AG04449 (cell line): ENCODE measurements at places on chromosomes 1 and 21.

GRCh38 chr1:235865565-235866204 is 1.0 kb downstream of the LYST start:
- no peak for DNase-seq

GRCh38 chr1:110190282-110190929 is 19.7 kb upstream of the KCNC4 start:
- DNase-seq: no peak

DNA sequence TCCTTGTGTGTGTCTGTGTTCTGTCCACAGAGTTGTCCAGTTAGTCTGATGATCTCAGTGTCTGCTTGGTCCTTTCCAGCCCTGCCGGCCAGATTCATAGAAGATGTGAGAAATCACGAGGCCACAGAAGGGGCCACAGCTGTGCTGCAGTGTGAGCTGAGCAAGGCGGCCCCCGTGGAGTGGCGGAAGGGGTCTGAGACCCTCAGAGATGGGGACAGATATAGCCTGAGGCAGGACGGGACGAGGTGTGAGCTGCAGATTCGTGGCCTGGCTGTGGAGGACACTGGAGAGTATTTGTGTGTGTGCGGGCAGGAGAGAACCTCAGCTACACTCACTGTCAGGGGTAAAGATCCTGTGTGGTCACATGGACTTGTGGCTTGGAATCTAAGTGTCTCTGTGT is 95.8 kb downstream of the OBSCN start:
- DNase-seq: no peak

GRCh38 chr1:58966103-58966916 is 182.5 kb upstream of the JUN start:
- DNase-seq: no peak

GRCh38 chr1:9534953-9535352 is 4.3 kb upstream of the SLC25A33 start:
- DNase-seq: no peak

- no peak for DNase-seq
These were observed 73.8 kb downstream of the NIBAN1 start for GRCh38 chr1:184900507-184900906.

GRCh38 chr1:114725230-114725629 is 8.7 kb upstream of the NRAS start:
- no peak for DNase-seq

GRCh38 chr1:117673405-117673804 is 67.6 kb downstream of the TENT5C start:
- peak; percentile 41 for DNase-seq

- DNase-seq: no peak
These were observed 7.3 kb upstream of the SLC5A9 start for GRCh38 chr1:48215222-48215621.

- DNase-seq: no peak
These were observed 22.1 kb downstream of the ZBTB17 start for GRCh38 chr1:15953791-15954241.

DNA sequence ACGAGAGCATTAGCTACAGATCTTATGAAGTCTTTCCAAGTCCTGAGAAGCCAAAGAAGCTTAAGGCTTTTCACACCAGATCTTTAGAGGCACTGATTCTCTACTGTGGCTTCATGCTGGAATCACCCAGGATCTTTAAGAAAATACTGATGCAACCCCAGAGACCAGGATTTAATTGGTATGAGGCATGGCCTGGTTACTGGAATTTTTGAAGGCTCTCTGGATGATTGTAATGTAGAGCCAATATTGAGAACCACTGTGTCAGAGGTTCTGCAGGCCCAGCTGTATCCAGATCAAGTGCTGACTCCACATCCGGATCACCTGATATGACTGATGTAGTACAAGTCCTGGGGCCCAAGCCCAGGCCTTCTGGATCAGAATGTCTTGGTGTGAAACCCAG is 105.7 kb downstream of the PLPPR5 start:
- peak; percentile 26 for DNase-seq

DNA sequence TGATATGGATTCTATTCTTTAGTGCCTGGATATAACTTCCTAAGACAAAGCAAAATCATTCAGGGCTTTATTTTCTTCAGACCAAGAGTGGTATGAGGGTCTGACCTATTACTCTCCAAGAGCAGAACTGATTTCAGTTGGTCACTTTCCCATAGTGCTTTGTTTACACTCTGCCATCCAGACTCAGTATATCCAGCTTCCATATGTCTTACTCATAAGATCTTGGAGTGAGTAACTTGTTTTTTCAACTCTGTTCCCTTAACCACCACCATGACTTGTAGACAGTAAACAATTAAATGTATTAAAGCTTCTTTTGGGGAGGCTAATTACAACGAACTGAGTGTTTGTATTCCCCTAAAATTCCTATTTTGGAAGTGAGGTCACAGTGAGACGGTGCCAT is 83.4 kb downstream of the USP24 start:
- peak; percentile 36 for DNase-seq

DNA sequence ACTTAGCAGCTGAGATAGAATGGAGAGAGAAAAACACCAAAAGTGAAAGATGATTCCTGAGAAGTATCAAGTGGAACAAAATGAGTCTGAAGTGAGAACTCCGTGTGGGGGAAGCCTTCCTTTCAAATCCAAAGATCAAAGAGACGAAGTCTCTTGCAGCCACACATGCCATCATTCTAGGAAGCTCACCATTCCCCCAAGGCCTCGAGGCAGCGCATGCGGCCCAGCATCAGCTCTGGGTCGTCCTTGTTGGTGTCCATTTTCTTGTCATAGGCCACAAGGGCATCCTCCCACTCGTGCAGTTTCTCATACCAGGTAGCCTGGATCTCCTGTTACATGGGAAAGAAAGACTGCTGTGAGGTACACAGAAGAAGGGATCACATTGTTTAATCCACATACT is 32.2 kb upstream of the ANGPTL7 start:
- DNase-seq: no peak

DNA sequence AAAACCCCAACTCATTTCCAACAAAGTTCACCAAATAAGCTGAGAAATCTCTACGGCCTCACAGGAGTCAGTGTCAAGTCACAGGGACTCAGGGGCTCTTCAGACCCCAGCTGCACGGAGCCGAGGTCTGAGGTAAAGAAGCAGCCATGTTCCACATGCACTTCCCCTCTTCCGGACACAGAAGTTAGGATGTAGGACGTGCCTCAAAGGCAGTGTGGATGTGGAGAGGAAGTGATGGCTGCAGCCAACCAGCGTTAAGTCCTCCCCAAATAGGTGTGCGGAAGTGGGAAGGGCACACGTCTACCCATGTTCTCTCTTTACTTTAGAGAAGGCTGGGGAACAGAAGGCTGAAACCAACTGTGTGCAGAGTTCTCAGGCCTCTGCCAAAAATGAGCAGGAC is 14.6 kb upstream of the NCF2 start:
- no peak for DNase-seq

DNA sequence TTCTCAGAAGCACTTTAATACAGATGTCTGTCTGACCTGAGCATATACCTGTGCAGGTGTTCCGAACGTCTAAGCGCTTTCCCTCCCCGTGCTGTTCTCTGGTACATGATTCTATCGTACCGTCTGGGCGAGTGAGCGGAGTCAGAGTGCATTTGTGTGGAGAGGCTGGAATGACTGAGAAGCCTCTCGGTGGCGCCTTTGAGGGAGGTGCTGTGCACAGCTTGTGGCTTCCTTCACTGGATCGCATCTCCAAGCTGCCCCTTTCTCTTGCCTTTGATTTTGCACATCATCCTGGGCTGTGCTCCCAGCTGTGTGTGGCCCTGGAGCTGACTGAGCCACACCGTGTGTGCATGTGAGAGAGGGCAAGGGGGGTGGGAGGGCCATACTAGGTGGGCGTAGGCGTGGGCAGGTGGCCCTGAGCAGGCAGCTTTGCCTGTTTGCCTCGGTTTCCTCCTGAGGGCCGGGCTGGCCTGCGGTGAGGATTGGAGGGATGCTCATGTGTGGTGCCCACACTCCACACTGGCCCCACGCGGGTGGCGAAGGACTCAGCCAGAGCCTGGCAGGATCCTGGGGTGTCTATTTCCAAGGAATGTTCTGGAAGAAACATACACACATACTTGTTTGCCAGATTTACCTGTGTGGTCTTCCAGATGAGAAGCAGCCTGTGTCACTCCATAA is 105.3 kb downstream of the ADARB1 start:
- DNase-seq: no peak

DNA sequence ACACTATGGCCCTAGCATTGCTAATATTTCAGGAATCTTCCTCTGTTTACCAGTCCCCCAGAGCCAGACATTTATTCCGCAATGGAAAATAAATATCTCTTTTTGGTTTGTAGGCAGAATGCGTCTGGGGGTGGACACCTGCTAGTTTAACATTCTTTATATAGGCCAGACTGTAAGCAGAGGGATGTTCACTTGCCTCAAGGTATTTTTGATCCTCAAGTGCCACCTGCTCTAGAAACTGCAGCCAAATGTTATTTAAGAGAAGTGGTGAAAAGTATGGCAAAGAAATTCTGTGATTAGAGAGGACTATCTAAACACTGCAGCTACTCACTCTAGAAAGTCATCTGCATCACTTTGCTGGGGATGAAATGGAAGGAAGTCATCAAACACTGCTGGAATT is 164.7 kb downstream of the NEGR1 start:
- DNase-seq: no peak

- DNase-seq: no peak
These were observed 200.5 kb upstream of the C1orf105 start for GRCh38 chr1:172219966-172220365.

DNA sequence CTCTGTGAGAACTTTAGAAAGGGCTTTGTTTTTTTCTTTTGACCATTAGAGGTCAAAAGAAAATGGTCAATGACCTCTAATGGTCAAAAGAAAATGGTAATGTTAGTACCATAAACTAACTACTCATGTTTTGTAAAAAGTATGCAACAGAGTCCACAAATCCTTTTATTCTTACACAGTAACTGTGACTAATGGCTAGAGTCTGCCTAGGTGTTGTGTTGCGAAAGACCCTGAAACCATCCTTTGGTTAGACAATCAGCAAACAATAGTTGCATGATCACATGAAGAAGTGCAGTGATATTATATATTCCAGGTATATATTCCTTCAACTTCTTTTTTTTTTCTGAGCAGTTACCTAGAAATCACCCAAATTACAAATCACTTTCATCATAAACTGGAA is 40.9 kb downstream of the NEGR1 start:
- no peak for DNase-seq

DNA sequence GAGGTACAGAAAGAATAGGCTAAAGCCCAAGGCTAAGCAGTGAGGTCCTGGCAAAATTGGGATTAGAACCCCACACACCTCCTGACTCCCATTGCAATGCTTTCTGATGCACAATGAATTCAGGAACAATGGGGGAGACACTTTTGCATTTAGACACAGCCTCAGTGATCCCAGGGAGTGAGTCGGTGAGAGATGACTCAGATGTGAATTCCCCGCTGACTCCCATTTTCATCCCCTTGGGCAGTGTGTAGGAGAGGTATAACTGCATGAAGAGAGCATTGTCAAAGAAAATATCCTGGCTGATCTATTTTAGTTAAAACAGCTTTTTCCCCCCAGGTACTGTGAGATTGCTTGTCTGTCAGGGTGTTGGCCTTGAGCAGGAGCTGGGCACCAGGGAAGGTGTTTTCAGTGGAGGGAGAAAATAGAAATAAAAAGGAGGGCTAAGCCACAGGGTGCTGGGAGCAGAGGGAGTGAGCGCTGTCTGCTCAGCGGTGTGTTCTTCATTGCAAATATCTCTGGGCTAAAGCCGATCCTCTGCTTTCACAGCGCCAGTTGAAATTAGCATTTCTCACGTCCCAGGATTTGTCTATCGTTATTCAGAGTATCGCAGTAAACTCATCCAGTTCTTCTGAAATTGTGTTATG is 247.7 kb upstream of the PTBP2 start:
- no peak for DNase-seq

DNA sequence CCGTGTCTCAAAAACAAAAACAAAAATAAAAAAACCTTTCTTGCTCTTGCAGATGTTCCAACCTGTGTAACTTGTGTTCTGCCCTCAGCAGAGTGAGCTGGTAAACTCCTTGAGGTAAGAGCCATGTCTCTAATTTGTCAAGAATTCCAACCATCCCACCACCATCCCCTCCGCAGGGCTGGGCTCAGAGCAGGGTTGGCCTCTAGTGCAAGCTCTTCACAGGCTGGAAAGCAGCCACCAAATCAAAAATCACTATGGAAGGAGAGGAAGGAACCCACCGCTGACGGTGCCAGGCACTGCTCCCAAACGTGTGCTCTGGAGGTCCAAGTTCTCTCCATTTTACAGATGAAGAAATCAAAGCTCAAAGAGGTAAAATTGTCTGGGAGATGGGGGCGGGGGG is 9.4 kb downstream of the PLEKHA6 start:
- no peak for DNase-seq

DNA sequence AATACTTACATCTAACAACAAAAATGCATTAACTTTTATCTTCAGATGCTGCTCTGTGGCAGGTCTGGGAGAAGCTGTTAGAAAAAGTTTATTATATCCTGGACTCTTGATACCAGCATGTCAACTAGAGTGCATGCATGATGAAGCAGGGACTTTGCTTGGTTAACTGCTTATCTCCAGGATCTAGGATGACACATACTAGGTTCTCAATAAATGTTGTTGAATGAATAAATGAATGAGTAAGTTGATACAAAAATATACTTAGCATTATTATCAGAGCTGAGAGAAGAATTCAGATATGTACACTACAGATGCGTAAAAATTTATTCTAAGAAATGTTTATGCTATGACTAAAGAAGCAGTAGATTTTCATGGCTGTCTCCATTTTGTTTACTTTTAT is 304.3 kb downstream of the LTN1 start:
- no peak for DNase-seq

DNA sequence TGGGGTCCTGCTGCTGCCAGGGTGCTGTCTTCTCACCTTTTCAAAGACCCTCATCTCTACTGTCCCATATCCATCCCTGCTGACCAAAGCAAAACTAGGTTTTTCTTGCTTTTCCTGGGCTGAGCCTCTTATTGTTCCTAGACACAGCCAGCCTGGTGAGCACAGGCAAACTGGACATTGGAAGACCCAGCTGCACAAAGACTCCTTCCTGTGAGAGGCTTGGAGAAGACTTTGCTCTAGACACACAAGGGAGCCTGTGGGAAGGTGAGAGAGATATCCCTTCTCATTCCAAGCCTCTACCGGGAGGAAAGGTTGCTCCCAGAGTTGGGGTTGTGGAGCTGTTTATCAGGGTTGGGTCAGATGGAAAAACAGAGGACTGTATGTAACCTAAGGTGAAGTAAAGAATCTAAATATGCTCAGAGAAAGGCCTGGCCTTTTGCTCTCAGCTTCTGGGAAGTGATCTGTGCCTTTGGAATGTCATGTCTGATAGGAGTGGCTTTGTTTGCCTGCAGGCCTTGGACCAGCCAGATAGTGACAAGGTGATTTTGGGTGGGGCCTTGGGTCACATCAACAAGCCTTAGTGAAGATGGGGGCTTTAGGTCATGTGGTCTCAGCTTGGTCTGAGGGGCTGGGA is 87.6 kb upstream of the RUNX1 start:
- DNase-seq: no peak

- DNase-seq: no peak
These were observed 127.8 kb downstream of the RERE start for GRCh38 chr1:8689431-8690252.

DNA sequence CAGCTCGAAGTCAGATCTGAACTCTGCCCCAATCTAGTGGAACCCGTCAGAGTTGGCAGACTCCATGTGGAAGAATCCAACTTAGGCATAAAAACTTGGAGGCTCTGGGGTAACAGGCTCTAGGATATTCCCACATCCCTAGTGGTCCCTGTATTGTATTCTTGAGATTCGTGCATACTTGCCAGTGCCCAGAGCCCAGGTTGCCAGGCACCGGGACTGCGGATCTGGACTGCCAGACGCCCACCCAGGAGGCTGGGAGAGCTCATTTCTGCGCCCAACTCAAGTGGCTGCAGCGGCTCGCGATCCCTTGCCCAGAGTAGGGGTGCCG is 1.1 kb downstream of the GRIK1 start:
- DNase-seq: no peak

GRCh38 chr1:57206038-57206437 is 217.8 kb downstream of the DAB1 start:
- DNase-seq: no peak
